GM23248 (cell line): ENCODE measurements at places on chromosomes 7 and 10. TPM values are rescaled to one million over a fixed set of nuclear protein-coding genes. Genes with fewer than 3 reads are reported as not detected.

SAP25 gene
- 0.42 TPM in 1 of 2 replicates, not detected in the other for polyA plus RNA-seq

ATG9B gene
- 0.79 and 0.81 TPM in 2 replicates for polyA plus RNA-seq

IGFBP1 gene
- polyA plus RNA-seq = 0.34 and 0.50 TPM in 2 replicates

SLC18A2 gene
- polyA plus RNA-seq = 0.91 and 1.2 TPM in 2 replicates

PBLD gene
- polyA plus RNA-seq = 7.6 and 8.3 TPM in 2 replicates

C10orf105 gene
- polyA plus RNA-seq = 0.06 TPM in 1 of 2 replicates, not detected in the other

EXOC4 gene
- 23.4 and 23.9 TPM in 2 replicates for polyA plus RNA-seq

LEP gene
- 0.09 and 0.11 TPM in 2 replicates for polyA plus RNA-seq

TAS2R41 gene
- polyA plus RNA-seq = not detected in 2 replicates

- no peak for DNase-seq
Observed at GRCh38 chr7:96499532-96499931, 177.6 kb upstream of the SLC25A13 start.

DNA sequence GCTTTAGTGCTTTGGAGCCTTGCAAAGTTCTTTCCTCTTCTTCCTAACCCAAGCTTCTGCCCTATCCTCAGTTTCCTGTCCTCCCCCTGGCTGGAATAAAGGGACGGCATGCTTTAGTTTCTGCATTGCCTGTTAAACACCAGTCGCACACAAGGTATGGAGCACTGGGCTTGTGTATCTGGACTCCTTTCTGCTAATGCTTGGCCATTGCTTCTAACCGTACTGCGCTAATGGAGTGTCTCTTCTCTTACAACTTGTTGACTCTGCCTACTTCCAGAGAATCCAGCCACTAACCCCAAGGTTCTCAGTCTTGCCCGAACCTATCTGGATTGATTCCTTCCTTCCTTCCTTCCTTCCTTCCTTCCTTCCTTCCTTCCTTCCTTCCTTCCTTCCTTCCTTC is 120.6 kb downstream of the REEP3 start:
- DNase-seq = no peak

DNA sequence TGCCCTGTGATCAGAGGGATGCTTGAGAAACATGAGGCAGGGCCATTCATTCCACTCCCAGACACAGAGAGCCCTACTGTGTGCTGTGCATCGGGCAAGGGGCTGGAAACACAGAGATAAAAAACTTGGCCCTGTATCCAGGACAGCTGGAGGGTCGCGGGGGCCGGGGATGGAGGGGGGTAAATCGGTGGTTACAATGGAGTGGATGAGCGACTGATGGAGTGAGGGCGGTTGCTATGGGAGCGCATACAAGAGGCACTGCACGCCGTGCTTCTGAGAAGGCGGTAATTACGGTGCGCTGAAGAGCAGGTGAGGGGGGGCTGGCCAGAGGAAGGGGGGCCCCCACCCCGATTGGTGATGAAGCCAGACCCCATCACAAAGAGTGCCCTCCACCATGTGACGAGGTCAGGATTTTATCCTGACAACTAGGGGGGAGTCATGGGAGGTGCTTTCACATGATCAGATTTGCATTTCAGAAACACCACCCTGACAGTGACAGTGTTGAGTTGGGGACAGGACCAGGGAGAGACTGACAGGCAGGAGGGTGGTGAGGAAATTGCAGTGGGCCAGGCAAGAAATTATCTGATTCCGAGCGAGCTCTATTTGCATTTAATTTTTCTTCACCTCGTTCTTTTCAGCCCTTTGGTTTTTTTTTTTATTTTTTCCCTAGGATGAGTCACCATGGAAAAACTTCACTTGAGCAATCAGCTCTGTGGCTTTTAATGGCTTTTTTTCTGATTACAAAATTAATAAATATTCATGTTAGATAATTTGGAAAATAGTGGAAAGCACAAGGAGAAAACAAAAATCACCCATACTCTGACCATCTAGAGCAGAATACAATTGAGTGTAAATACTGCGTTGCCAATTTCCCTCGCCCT is 7.8 kb downstream of the CPA5 start:
- peak; percentile 79 for DNase-seq

GRCh38 chr7:38312821-38313220 is 39.4 kb upstream of the TARP start:
- DNase-seq = no peak

GRCh38 chr7:55593515-55594318 is 21.4 kb upstream of the VOPP1 start:
- peak; percentile 69 for DNase-seq

- peak; percentile 26 for DNase-seq
Observed at GRCh38 chr10:24889639-24890038, 62.8 kb downstream of the PRTFDC1 start.

GRCh38 chr10:53256623-53257022 is 484.0 kb upstream of the MBL2 start:
- DNase-seq = no peak

DNA sequence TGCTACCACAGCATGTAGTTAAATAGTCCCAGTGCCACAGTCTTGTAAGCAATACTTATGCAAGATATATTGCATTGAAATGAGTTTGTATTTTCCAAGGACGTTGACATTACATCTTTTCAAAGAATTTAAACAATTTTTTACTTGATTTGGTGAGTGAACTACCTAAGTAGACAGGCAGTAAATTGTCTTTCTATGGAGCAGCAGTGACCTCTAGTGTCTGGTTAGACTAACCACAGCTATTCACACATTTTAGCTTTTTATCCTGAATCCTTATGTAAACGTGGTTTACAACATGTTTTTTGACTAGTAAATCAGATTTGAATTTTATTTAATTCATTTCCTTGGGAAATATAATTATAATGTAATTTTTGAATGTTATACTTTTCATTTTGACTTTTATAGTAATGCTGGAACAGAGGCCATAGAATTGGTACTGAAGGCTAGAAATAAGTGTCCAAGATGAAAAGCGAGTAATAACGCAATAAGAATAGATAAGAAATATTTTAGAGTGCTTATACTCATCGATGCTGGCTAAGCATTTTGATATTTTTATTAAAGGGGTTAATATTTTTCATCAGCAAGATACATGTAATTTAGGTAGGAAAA is 5.6 kb downstream of the LRRTM3 start:
- peak; percentile 62 for DNase-seq

DNA sequence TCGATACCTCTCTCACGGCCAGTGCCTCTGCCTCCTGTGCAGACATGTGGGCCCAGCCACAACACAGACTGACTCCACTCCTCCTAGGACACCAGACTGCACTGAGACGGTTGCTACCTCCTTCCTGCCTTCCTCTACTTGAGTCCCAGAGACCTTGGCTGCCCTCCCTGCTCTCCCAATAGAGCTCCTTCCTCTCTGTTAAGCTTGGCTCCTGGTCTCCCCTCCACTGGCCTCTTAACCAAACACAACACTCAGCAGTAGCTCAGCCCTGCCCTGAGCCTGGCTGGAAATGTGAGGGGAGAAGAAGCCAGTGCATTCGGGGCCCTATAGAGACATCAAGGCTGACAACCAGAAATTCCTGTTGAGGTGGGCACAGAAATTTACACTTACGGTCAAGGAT is 102.0 kb downstream of the HTR5A start:
- DNase-seq = no peak

- DNase-seq = no peak
Observed at GRCh38 chr7:457814-458510, 61.7 kb downstream of the PDGFA start.

- no peak for DNase-seq
Observed at GRCh38 chr7:129252128-129252527, 27.3 kb downstream of the AHCYL2 start.

GRCh38 chr10:27743012-27743876 is 2.4 kb downstream of the MKX start:
- peak; percentile 71 for DNase-seq

GRCh38 chr10:8912108-8912507 is 857.6 kb downstream of the GATA3 start:
- no peak for DNase-seq
